ENCODE measurements at places on chromosomes 16 and 17.

- DNase-seq = no peak
Measured at GRCh38 chr16:78524066-78524595, 424.7 kb downstream of the WWOX start.

GRCh38 chr17:35432176-35433074 lies at the start of gene SLFN12:
Gene SLFN12 (minus strand): TSS chr17:35432500. CDS start chr17:35423028, 9,472 bp downstream.
- no peak for DNase-seq

- no peak for DNase-seq
Measured at GRCh38 chr17:42273474-42274252, 2.5 kb downstream of the STAT5B start.

DNA sequence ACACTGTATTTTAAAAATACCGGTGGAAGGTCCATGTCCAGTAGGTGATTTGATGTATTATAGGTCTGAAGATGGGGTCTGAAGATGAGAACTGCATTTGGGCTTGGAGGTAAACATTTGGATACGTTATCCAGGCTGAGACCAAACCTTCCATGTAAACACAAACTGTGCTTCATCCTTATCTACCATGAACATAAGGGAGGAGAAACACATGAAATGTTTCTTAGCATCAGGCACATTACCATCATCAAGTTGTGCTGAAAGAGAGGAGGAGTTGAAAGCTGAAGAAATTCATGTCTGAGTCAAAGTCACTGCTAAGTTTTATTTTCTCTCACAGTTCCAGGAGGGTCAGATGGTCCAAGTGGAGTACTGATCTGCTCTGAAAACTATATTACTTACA lies 11.4 kb downstream of the SF3B3 start:
- no peak for DNase-seq

GRCh38 chr17:4708436-4708835 lies 2.0 kb upstream of the ARRB2 start:
- DNase-seq = no peak

DNA sequence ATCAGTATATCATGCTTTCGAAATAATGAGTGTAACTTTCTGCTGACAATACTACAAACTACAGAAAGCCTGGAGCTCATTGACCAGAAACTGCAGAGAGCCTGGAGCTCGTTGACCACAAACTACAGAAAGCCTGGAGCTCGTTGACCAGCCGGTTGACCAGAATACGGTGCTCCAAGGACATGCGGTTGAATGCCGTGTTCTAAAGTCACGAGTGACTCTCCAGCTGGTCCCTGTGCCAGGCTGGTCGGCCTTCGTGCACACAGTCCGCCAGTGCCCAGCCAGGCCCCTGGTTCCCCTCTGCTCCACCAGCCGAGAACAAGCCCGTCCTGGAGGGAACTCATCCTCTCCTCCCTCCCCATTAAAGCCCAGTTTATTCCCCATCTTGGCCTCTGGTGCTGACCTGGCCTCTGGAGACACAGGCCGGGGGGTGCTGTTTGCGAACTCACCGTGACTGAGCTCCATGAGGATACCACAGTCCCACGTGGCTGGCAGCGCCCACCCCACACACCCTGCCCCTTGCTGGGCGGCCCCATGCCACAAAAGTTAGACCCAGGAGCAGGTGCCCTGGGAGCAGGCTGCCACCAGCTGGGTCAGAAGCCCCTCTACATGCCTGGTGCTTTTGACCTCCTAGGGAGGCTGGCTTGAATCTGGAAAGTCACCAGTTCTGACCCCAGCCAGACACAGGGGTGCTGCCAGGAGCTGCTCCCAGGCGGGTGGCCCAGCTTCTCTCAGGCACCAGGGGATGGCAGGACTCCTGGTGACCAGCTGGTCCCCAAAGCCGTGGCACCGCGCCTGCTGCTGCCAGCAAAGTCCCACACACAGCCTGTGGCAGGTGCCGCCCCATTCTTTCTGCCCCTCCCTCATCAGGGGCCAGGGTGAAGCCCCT lies 15.5 kb upstream of the CDH15 start:
- DNase-seq = no peak

DNA sequence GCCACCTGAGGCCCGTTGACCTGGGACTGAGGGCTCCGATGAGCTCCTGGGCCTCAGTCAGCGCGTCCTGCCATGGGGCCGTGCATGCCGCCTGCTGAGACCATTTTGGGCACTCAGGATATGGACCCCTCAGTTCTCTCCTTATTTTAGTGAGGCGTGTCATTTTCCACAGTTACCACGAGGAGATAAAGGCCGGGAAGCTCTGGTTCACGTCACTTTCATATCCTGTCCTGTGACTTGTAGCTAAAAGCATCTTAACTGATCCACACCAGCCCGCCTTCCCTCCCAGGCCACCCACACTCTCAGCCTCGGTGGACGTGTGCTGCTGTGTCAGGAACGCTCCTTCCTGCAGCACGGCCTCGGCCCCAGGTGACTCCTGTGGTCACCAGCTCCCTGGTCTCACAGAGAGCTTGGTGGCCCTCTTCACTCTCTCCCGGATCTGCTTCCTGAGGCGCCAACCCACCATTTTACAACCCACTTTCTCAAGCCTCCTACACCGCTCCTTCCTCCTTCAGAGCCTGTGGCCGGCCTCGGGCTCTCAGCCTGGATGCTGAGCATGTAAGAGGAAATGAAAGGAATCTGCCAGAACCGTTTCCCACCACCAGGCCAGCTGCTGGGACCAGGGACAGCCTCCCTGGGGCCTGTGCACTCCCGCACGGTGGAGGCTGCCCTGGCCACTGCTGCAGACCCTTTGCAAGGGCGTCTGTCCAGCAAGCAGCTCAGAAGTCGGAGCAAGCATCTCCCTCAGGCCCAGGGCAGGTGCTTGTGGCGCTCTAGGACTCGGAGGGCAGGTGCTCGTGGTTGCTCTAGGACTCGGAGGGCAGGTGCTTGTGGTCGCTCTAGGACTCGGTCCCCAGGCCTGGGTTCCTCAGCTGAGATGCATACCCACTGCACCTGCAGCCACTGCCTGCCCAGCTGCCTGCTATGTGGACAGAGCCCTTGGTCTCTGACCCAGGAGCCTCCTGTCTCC lies 23.9 kb upstream of the FASN start:
- no peak for DNase-seq

DNA sequence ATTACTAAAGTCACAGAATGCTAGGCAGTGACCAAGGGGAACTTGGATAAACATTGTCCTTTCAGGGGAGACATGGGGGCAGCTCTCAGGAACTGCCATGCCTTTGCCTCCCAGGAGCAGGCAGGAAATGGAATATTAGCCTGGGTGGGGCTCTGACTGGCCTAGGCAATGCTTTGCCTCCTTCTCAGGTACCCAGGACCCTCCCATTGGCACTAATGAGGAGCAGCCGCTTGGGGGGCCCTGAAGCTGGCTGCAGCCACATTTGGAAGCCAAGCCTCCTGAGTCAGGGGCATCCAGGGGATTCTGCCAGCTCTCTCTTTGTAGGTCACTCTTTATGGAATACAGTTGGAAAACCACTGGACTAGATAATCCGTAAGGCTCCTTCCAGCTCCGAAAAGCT lies 5.5 kb downstream of the CPSF4L start:
- no peak for DNase-seq

DNA sequence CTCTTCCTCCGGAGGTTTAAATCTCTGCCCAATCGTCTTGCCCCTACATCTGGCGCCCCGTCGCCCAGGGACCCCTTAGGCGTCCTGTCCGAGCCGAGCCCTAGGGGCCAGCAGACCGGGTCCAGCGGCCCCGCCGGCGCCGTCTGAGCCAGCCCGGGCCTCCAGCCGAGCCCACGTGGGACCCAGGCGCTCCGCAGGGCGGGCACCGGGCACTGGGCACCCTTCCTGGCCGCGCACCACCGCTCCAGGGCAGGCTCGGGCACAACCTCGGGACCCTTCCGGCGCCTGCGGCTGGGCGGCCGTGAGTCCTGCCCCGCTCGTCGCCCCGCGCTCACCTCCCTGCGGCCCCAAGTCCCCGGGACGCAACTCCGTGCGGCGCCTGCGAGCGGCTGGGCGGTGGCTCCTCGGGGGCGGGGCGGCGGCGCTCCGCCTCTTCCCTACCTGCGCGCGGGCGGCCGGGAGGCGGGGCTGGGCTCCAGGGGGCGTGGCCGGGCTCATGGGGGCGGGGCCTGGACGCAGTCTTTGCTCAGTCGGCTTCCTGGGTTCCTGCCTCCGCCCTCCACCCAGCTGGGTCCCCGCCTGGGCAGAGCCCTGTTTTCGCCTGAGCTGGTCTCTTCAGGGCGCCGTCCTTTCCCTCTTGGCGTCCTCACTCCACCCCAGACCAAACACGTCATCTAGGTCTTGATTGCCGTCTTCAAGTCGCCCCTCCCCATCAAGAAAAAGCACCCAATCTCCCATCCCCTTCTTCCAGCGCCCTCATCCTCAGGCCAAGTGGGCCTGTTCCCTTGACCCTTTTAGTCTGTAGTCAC lies at the start of gene RHBDF2:
Gene RHBDF2, minus strand, starts transcription at position 406 of the 809 bp plus-strand sequence. CDS start 19,899 bp downstream, outside the sequence.
- peak; percentile 89 for DNase-seq

DNA sequence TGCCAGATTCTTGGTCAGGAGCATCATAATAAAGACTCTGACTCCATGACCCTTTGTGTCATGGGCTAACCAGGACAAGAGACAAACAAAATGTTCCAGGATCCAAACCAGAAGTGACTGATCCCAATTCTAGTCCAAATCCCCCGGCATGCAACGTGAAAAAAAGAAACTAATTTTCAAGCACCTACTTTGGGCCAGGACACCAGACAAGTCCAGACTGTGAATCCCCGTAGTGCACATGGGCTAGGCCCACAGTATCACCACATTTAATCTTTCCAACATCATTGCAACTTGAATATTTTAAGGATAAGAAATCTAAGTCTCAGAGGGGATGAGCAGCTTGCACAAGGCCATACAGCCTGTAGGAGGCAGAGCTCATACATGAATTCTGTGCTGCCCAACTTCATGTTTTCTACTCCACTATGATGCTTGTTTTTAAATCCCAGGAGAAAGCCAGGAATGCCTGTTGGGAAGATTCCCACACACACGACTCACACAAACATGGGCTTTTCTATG lies 365.7 kb downstream of the NPIPA8 start:
- no peak for DNase-seq

- DNase-seq = no peak
Measured at GRCh38 chr17:80126449-80126715, 20.5 kb downstream of the EIF4A3 start.

GRCh38 chr16:1430759-1431496 lies at the start of gene PERCC1:
Gene PERCC1 (plus strand): TSS chr16:1431078. CDS start chr16:1432594, 1,516 bp downstream.
- peak; percentile 73 for DNase-seq

- no peak for DNase-seq
Measured at GRCh38 chr16:35841632-35842031, 2382.2 kb downstream of the TP53TG3F start.

DNA sequence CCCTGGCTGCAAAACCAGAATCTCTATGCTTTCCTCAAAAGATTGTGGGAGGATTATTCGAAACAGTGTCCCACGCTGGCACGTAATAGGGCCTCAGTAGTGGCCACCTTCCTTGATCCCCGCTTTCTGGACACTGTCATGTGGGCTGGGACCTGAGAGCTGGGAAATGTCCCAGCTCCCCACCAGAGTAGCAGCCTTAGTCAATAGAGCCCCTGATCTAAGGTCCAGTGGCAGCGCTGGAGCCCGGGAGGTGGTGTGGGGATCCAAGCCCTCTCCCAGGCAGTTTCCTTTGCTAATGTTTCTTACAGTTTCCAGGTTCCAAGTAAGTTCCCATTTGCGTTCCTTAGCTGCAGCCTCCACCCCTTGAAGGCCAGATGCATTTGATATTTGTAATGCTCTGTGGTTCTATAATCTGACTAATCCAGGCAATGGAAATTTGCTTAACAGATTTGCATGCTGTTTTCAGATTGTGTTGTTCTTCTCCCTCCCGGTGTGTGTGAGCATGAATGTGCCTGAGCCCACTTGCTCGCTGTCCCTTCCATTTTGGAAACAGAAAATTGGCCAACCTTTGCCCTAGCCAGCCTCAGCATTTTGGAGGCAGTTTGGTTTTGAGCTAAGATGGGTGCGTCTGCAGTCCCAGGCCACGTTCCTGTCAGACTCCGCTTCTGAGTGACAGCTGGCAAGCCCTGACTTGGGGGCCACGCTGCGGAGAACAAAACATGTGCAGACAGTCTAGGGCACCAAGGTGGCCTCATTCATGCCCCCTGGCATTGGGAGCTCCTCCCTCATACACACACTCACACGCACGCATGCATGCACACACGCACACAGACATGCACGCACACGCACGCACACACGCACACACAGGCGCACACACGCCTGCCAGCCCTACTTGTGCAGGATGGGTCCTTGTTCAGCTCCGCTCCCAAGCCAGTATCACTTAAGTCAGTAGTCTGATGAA lies 69.4 kb downstream of the CCDC182 start:
- DNase-seq = no peak

DNA sequence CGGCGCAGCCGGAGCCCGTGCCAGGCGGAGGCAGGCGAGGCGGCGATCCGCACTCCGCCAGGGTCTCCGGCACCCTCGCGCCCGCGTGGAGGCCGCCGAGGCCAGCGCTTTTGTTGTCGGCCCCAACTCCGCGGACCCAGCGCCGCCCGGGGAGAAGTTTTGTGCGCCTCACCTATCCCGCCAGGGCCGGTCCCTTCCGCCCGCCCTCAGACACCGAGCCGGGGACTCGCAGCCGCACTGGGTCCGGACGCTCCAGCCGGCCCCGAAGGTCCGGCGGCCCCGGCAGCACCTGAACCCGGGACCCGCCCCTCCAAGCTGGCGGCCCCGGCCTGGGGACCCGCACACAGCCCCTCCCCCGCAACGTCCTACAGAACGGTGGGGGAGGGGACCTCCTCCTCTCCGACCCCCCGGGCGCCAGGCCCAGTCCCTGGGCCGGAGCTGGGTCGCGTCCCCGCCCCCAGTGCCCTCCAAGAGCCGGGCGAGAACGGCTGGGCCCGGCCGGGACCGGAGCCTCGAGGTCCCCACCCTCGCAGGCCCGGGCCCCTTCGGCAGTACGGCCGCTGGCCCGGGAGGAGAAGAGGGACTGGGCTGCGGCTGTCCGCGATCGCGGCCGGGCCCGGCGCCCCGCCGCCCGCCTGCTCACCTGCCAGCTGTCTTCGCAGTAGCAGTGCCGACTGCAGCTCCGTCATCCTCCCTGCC lies 698 bp downstream of the UBE2G1 start:
- DNase-seq = peak; percentile 38

- DNase-seq = peak; percentile 94
Measured at GRCh38 chr17:47949197-47949759, 7.9 kb downstream of the PNPO start.

- DNase-seq = no peak
Measured at GRCh38 chr16:80084163-80084562, 456.6 kb upstream of the DYNLRB2 start.

DNA sequence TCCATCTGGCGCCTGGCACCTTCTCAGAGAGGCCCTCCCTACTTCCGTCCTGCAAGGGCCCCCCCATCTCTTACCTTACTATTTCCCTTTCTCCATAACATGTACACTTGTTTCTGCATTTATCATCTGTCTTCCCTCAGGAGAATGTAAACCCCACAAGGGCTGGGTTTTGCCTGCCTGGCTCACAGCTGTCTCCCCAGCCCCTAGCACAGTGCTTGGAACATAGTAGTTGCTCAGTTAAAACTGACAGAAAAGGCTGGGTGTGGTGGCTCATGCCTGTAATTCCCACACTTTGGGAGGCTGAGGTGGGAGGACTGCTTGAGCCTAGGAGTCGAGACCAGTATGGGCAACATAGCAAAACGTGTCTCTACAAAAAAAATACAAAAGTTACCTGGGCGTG lies 5.7 kb upstream of the SNN start:
- no peak for DNase-seq

DNA sequence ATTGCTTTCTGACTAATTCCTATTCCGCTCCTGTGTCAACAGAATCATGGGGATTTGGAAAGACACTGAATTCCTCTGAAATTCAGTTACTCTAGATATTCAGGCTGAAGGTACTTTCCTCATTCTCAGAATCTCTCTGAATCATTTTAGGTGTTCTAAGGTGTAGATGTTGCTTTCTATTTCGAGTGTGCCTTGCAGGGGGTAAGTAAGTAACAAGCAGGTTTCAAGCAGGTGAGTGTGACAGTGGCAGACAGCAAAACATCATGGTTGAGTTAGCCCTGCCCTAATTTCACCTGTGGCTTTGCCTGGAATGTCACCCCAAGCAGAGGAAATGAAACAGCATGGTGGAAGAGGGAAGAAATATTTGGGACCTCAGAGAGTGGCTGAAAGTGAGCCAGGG lies 75.1 kb downstream of the SHISA9 start:
- DNase-seq = no peak

Measured in progenitor cell of endocrine pancreas (in vitro differentiated cells).